ENCODE measurements at places on chromosomes 12 and 14.
A peak's percentile ranks its signal among the peaks of the same experiment; 100 is the strongest.

DNA sequence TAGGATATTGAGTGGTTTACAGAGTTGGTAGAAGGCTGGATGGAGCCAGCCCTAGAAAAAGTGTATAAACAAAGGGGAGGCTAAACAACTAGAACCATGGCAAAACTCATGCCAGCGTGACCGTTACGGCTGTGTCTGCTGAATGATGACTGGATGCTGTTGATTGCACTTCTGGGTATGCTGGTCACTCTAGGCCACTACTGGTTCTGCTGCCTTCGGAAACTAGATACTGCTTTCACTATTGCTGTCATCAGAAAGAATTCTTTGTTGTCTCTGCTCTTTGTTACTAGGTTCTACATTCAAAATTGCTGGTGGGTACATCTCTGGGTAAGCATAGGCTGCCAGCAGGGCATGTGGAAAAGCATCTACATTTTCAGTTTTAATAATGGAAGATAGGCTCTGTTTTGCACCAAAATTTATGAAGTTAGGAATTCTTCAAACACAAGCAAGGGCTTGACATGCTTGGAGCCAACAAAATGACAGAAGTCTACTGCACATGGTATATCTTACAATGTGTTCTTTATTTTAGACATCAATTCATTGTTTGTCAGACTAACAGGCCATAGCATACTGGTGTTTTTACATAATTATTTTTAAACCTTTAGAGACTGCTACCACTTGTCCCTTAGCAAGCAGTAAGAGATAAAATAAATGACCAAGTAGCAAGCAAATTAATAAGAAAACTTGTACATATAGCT is 15.4 kb downstream of the MON2 start:
- H3K4me3 ChIP-seq = no peak overlapping the region
- DNase-seq = no peak
- no peaks in the 10 kb centered on the region for H3K4me1 ChIP-seq

DNA sequence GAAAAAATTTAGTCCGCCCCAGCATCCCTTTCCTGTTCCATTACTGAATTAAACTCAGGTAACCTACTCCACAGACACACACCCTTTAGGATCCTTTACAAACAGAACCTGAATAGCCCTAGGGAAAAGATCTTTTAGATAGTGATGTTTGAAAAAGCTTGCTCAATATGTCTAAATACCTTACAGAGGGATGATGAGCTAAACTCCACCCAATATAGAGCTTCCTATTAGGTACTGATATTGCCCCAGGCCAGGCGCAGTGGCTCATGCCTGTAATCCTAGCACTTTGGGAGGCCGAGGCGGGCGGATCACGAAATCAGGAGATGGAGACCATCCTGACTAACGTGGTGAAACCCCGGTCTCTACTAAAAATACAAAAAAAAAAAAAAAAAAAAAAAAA is 50.1 kb downstream of the FERMT2 start:
- no peaks in the 10 kb centered on the region for H3K4me1 ChIP-seq
- no peak overlapping the region for H3K4me3 ChIP-seq
- H3K27ac ChIP-seq = no peak overlapping the region
- peaks cover 13% of the 10 kb centered on the region for H3K36me3 ChIP-seq
- DNase-seq = no peak
- no peaks in the 10 kb centered on the region for H3K27me3 ChIP-seq

DNA sequence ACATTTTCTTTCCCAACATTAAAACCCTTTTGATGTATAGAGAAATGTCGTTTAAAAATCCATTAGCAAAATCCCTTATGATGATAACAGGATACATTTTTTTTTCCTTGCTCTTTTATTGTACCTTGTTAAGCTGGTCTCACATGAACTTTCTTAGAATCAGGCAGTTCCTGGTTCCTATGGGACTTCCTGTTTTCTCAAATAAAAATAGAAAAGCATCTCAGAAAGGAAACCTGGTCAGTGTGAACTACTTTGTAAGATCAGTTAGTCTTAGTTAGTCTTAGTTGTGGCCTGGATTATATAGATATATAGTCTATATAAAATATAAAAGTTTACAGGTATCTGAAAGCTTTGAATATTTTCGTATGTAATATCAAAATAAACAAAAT is 40.3 kb downstream of the LEMD3 start:
- peak; percentile 33 for DNase-seq
- H3K36me3 ChIP-seq = no peaks in the 10 kb centered on the region
- H3K4me1 ChIP-seq = no peaks in the 10 kb centered on the region

- DNase-seq = peak; percentile 92
- H3K4me3 ChIP-seq = peak within 1 kb of the TSS; percentile 59
- peaks cover 5% of the 10 kb centered on the region for H3K27me3 ChIP-seq
- H3K36me3 ChIP-seq = no peaks in the 10 kb centered on the region
- H3K27ac ChIP-seq = peak within 1 kb of the TSS; percentile 95
- H3K4me1 ChIP-seq = peaks cover 34% of the 10 kb centered on the region
Measured at GRCh38 chr12:104049903-104050356, at the start of gene GLT8D2. GLT8D2 (minus strand) TSS chr12:104050187; CDS start chr12:104019648, 30,539 bp downstream.

- no peaks in the 10 kb centered on the region for H3K4me1 ChIP-seq
- H3K36me3 ChIP-seq = no peaks in the 10 kb centered on the region
- no peaks in the 10 kb centered on the region for H3K27me3 ChIP-seq
Measured at GRCh38 chr14:91035855-91036254, 24.6 kb downstream of the RPS6KA5 start.

GRCh38 chr12:103929046-103929783 is 995 bp upstream of the HSP90B1 start:
- peaks cover 12% of the 10 kb centered on the region for H3K36me3 ChIP-seq
- H3K4me1 ChIP-seq = peaks cover 9% of the 10 kb centered on the region
- no peaks in the 10 kb centered on the region for H3K27me3 ChIP-seq

DNA sequence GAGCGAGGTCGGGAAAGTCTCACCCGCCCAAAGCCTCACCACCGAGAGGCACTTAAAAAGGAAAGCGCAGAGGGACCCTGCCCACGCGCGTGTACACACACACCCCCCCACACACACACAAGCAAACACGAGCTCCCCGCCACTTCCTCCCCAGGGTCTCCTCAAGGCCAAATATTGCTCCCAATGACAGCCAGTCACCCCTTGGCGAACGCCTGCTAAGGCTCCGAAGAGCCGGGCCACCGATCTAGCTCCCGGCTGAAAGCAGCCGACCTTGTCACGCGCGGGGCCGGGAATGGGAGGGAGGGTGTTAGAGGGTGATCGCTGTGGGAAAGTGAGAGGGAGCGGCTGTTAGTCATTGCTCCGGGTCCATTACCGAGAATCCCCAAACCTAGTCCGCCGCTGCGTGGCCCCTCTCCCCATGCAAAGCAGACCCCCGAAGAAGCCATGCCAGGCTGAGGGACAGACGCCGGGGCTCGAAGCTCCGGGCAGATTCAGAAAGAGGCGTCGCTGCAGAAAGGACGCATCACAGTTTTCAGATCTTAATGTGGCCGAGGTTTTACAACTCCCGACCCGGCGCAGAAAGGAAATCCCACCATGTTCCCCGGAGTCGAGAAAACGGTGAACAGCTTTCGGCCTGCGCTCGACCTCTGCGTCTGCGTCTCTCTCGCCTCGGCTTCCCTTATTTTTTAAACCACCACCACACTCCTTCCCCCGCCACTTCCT is 2.6 kb downstream of the BMP4 start:
- peaks cover 58% of the 10 kb centered on the region for H3K27me3 ChIP-seq
- DNase-seq = peak; percentile 70
- peaks cover 30% of the 10 kb centered on the region for H3K4me1 ChIP-seq
- H3K36me3 ChIP-seq = peaks cover 29% of the 10 kb centered on the region
- peak overlapping the region; percentile 81 for H3K27ac ChIP-seq

DNA sequence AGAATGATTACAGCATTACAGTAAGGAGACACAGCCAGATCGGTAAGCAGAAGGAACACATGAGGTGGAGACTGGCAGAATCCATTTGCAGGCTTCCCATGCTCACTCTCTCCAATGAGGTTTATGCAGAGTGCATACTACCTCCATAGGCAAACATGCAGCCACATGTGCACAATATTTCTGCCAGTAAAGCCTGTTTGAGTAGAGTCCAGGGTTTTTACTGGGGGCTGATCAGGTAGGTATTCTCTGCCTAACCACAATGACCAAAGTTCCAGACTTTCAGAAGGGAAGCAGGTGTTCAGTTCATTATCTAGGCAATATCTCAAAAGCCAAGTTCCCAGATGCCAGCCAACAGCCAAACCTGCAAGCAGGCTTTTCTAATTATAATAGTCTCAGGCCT is 31.1 kb downstream of the INTS13 start:
- no peak overlapping the region for H3K4me3 ChIP-seq
- DNase-seq = peak; percentile 11
- no peaks in the 10 kb centered on the region for H3K4me1 ChIP-seq
